Foreskin fibroblast (primary cell): ENCODE measurements at places on chromosomes 7 and 10.
A peak's percentile ranks its signal among the peaks of the same experiment; 100 is the strongest.

- DNase-seq: no peak
Measured at GRCh38 chr10:16741540-16741939, 75.7 kb downstream of the RSU1 start.

GRCh38 chr7:45644237-45644636 lies 70.1 kb downstream of the ADCY1 start:
- no peak for DNase-seq

DNA sequence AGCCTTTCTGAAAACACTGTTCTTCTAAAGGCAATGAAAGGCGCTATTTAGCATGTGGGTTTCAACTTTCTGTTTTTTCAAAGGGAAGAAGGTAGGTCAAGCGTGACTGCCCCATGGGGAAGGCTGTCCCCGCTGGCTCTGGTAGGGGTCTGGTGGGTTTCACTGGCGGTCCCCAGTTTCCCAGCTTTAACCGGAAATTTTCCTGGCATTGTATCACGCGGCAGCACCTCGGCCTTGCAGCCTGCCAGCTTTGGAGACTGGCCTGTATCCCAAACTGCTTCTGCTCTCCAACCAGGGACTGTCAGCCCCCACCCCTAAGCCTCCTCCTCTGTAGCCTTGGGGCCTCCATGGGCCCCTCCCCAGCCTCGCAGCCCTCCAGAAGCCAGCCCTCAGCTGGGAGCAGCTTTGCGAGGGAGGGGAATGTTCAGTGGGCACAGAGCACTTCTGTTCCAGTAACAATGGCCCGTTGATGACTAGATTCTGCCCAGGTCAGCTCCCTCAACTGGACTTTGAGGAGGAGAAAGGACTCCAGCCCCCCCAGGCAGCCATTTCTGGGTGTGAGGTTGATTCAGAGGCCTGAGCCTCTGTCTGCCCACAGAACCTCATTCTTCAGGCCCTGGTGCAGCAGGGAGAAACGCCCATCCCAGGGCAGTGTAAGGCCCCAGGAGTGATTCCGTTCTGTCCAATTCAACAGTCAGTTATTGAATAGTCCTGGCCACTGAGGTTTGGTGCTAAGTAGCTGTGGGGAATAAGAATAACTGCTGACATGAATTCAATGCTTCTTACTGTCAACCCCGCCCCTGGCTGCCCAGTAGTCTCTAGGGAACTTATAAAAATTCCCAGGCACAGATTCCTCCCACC lies 17.1 kb downstream of the CHST3 start:
- DNase-seq: no peak

DNA sequence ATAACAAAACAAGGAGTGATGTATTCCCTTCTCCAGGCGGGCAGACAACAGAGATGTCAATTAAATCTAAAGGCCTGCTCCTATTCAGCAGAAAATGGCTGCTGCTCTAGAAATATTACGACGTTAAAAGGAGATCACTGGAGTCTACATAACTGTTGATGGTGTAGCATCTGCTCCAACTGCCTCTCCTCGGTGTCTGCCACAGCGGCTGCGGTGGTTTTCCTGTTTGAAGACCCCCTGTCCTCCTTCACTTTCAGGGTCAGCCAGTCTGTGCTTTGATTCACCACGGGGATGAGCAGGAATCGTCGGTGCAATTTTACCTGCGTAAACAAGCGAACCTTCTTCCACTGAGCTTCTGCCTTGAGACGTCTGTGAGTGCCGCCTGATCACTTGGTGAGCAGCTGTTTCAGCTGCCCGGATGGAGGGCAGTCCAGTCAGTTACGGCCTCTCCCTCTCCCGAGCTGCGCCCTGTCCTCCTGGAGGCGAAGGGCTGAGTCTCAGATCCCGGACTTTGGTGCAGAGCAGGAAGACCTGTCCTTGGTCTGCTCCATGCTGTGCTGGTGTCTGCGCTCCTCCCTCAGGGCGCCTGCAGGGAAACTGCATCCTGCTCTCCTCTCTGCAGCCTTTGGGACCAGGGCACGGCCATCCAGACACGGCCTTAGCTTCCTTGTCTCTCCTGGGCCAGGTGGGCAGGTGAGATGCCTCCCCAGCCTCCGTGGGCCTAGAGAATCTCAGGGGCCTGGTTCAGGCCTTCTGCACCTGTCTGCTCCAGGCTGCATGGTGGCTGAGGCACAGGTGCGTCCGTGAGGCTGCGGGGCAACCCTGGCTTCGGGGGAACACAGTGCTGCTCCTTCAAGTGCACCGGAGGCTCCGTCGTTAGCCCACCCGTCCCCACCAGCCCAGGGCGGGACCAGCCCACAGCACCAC lies 326.6 kb downstream of the ADARB2 start:
- DNase-seq: no peak

DNA sequence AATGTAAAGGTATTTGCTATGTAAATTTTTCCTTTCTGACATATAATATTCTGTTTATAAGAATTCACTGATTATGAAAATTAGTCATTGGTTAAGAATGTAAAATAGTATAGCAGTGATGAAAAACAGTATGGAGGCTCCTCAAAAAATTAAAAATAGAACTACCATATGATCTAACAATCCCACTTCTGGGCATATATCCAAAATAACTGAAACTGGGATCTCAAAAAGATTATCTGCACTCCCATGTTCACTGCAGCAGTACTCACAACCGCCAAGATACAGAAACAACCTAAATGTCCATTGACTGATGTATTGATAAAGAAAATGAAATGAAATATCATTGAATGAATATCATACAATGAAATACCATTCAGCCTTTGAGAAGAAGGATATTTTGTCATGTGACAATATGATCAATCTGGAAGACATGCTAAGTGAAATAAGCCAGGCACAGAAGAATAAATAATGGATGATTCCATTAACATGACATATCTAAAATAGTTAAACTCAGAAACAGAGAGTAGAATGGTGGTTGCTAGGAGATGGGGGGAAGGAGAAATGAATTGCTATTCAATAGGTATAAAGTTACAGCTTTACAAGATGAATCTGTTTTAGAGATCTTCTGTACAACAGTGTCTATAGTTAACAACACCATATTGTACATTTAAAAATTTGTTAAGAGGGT lies 14.0 kb downstream of the C10orf88 start:
- peak; percentile 63 for DNase-seq

- DNase-seq: no peak
Measured at GRCh38 chr7:127177156-127177555, 75.6 kb downstream of the GRM8 start.

DNA sequence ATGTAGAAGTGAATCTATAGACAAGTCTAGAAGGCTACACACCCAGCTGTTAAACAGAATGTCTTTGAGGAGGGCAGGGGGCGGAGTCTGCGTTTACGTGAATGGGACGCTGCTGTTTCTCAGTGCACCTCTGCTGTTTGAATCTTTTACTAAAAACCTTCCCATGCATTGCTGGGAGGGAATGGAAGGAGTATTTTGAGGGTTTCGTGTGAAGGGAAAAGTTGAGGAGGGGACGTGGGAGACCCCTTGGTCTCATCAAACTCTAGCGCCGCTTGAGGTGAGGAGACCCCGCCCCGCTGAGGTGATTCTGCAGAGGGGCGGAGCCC lies 492 bp upstream of the VCL start:
- no peak for DNase-seq

- peak; percentile 66 for DNase-seq
Measured at GRCh38 chr10:61804414-61804813, 97.1 kb upstream of the ARID5B start.

DNA sequence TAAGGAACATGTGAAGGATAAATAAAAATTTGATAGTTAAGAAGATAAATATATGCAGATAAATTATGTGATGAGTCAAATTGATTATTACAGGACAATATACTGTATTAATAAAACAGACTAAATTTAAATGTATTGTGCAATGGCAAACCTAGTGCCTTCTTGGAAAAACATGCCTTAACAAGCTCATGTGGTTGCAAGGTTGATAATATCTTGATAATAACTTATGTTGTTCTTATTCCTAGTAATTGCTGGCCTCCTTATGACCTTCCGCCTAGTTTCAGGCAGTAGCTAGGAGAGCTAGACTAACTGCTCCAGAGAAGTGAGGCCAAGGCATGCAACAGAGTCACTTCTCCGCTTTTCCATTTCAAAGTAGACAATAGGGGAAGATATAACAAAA lies 7.6 kb upstream of the RAB11FIP2 start:
- DNase-seq: no peak

DNA sequence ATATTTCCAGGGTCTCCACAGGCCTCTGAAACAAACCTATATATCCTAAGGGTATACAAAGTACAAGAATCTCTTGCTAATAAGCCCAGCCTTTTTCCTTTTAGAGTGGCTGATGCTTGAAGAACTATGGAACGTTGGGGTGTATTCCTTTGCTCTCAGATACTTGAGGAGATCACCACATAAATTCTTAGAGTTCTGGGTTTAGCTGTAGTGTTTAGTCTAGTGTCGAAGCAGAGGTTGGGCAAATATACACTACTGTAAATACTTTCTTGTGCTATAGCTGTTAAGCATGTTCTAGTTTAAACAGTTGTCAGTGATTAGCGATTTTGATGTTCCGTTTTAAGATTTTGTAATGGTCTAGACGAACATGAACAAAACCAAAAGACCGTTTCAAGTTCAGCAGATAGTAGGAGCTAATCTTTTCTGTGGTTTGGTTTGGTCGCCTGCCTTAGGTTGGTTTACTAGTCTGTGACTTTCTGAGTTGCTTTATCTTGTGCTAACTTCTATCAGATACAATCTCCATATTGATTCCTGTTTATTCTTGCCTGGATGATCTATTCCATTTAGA lies 229.6 kb downstream of the NSUN6 start:
- no peak for DNase-seq

GRCh38 chr7:157952050-157952667 lies 615.4 kb downstream of the DNAJB6 start:
- DNase-seq: no peak

DNA sequence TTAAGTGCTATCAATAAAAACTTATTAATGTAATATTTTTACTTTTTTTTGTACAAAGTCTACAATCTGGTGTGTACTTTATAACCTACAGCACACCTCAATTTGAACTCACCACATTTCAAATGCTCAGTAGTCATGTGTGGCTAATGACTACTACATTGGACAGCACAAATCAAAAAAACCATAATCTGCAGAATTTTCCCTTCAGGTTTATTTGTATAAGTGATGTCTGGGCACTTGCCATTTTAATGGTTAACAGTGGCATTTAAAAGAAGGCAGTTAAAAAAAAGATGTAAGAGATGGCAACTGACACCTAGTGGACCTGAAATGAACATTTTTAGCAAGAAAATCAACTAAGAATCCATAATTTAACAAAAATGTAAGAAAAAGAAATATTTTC lies 124.6 kb upstream of the NRBF2 start:
- no peak for DNase-seq

- DNase-seq: no peak
Measured at GRCh38 chr10:22285130-22285529, 31.1 kb upstream of the COMMD3 start.

DNA sequence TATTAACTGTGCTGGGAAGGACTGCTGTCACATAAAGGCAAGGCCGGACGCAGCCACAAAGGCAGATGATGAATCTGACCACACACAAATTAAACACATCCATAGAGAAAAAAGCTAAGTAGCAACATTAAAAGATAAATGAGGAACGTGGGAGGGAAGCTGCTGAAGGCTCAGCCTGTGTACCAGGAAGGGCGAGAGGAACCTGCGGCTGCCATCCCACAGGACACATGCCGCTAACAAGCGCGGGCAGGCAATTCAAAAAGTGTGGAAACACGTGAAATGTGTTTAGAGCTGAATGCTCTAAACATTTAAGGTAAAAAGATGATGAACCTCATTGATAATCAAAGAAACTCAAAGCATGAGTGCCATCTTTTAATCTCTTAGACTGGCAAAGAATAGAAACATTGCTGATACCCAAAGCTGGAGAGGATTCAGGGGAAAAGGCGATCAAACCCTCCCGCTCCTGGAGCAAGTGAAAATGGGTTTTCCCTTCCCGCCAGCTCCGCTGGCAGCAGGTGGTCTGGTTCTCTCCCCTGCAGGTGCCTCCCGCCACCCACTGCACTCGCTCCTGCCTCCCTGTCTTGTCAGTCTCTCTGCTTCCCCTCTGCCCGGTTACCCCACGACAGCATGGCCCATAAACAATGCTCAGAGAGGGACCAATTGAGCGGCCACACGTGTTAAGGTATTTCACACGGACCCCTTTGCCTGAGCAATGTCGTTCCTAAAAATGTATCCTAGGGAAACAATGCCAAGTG lies 4.2 kb downstream of the STK32C start:
- no peak for DNase-seq

DNA sequence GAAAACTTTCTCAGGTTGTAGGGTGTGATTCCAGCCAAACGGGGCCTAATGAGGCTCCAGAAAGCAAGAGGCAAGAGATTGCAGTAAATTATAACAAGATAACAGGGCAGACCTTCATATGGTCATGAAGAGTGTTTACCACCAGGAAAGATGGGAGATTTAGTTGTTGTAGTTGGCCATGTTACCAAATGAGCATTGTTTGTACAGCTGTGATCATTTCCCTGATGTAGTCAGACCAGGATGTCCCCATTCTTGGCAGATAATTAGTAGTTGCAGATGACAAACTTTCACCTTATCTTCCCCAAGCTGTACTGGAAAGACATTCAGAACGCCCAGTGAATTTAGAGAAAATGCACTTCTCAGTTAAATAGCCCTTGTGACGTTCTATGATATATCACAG lies 630.8 kb downstream of the ANKRD7 start:
- no peak for DNase-seq

- DNase-seq: peak; percentile 91
Measured at GRCh38 chr7:43879477-43879876, 10.2 kb upstream of the MRPS24 start.

DNA sequence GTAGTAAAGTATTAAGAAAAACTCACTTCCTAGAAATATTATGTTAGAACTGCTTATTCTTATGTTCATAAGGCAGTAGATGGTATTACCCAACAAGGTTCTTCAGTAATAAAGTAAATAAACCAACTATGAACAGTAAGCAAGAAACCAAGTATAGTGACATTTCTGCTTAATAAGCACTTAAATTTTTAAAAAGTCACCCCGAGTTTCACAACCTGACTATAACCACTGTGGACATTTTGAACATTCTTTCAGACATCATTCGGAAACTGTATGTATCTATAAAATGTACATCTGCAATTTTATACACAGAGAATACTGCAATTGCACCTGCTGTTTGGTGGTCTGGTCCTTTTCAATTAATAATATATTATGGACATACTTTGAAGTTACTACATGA lies 1073.6 kb downstream of the XPNPEP1 start:
- DNase-seq: no peak

DNA sequence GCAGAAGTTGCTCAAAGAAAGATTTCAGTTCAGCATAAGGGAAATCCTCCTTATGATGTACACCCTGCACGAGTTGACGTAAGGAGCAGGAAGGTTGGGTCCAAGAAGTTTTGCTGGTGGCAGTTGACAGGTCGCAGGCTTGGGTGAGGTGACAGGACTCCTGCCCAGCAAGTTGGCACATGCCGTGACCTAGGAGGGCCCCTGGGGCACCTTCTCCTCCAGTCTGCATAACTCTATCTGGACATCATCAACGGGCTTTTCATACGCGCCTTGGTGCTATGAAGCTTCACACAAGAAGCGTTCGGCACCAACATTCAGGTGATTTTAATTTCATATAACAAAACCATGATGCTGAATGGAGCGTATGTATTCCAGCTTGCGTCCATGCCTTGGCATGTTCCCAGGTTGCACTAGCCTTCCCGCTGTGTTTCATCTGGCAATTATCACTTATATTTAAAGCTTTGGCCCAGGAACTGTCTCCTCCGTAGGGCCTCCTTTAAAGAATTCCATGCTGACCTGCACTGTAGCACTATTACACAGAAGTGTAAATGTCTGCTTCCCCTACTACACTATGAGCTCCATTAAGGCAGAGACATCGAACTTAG lies 651.6 kb upstream of the FOXK1 start:
- no peak for DNase-seq
